HCT116 (cell line): ENCODE measurements at places on chromosomes 2 and 18. TPM values are rescaled to one million over a fixed set of nuclear protein-coding genes. Genes with fewer than 3 reads are reported as not detected.
A peak's percentile ranks its signal among the peaks of the same experiment; 100 is the strongest.

ESCO1 gene
- total RNA-seq = 19.6 TPM

ZNF638 gene
- 108 TPM for total RNA-seq

MAP3K19 gene
- total RNA-seq = not detected

KLHL41 gene
- total RNA-seq = 0.15 TPM

ABCA12 gene
- total RNA-seq = 1.3 TPM

CHPF gene
- 228 TPM for total RNA-seq

POTEJ gene
- not detected for total RNA-seq

GRCh38 chr2:33442528-33443079 lies 33.8 kb upstream of the RASGRP3 start:
- DNase-seq = no peak

DNA sequence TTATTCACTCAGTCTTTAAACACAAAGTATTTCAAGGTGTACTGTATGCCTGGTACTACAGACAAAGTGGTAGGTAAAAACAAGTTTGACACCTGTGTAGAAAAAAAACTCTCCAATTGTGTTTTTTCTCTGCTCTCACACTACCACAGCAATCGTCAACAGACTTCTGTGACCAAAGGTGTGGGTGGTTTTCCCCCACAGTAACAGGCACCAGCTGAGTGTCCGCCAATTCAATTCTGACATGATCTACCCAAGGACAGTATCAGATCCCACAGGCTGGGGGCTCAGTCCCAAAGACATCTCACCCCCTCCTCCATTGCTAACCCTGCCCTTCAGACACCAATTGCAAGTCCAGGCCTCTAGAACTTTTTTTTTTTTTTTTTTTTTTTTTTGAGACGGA lies 71.2 kb downstream of the CD226 start:
- DNase-seq = no peak

- DNase-seq = no peak
These were observed 152.0 kb downstream of the CYRIA start for GRCh38 chr2:16513626-16514025.

GRCh38 chr2:149410701-149411484 lies 80.5 kb downstream of the LYPD6 start:
- no peak for DNase-seq

GRCh38 chr2:235157746-235158482 lies 206.1 kb downstream of the SH3BP4 start:
- DNase-seq = no peak

- no peak for DNase-seq
These were observed 25.1 kb downstream of the MFF start for GRCh38 chr2:227349989-227350612.

- DNase-seq = no peak
These were observed 2.3 kb upstream of the CTIF start for GRCh38 chr18:48536516-48536915.

DNA sequence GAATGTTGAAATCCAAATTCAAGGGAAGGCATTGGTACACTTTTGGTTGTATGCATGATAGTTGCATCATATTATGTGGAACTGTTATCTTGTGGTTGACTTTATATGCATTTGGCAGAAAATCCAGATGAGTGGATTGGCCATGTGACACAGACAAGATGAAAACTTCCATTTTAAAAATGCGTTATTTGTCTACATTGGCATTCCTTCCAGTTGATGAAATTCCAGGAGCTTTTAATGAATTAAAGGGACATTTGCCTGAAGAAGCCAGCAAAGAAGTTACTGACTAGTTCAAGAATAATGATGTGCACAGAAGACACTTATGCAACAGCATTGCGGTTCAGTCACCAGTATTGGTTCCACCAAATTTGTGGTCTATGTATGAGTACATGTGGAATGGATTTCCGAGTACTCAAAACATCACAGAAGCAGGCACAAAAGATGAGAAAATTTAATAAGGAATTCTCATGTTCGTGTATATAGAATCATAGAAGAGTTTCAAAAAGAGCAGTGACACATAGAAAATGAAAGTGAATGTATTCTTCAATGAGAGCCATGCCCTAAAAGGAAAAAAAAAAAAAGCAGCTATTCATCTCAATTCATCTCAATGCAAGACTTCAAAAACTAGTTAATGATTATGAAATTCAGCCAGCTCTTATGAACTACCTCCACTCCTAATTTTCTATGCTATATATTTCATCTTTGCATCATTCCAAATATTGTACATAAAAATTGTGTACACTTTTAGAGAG lies 232.1 kb downstream of the RBM43 start:
- no peak for DNase-seq

DNA sequence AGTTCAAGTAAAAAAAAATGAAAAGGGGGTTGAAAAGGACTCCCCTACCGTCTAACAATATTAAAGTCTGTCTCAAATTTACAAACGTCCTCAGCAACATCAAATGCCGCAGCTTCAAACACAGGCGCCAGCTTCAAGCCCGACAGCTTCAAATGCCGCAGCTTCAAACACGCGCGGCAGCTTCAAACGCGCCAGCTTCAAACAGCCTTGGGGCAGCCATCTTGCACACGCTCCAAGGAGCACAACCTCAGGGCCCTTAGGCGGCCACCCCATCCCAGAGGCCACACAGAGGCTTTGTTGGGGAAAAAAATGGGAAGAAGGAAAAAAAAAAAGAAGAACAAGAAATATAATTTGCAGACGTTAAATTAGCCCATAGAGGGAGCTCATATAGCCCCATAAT lies 244.4 kb upstream of the VRK2 start:
- no peak for DNase-seq

DNA sequence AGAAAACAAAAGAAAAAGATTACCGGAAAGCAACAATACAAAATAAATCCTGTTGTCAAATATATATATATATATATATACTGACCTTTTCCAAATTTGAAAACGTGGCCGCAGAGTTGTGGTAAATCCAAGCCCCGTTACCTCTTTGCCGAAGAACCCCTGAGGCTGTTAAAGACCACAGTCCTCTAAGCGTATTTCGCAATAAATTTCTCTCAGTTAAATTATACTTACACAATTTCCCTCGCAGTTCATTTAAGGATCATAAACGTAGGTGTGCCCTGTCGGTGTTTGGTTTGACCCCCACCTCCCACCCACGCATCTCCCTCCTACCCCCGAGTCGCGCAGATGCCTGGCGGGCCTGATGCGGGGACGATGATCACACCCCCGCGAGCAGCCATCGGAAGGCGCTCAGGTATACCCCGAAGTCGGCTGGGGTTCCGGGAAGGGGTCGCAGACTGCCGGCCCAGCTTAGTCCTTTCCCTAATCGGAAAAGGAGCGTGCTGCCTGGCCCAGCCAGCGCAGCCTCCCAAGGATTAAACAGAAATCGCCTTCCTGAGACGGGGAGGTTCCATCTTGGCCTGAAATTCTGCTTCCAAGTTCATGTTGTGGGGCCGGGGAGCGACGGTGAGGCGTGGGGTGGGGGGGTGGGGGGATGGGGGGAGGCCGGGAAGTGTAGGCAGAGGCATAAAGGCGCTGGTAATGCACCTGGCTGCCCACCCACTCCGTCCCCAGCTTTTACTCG lies 2.9 kb upstream of the MEIS1 start:
- DNase-seq = no peak

GRCh38 chr18:69127873-69128500 lies 272.7 kb upstream of the DOK6 start:
- DNase-seq = no peak

DNA sequence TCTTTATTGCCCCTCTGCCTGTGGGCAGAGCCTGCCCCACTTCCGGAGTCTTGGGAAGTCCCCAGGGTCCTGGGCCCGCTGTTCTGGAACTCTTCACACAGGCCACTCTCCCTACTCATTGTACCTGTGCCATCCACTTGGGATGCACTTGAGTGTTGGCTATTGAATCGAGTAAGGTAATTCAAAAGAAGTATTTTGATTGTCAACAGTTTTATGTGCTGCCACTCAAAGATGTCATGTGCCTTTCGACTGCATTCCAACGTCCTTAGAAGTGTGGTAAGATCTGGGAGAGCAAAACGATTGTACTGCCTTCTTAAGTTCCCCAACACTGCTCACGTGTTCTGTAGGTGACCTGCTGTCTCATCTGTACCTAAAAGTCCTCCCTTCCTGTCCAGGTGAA lies 77.0 kb upstream of the SMIM21 start:
- no peak for DNase-seq

DNA sequence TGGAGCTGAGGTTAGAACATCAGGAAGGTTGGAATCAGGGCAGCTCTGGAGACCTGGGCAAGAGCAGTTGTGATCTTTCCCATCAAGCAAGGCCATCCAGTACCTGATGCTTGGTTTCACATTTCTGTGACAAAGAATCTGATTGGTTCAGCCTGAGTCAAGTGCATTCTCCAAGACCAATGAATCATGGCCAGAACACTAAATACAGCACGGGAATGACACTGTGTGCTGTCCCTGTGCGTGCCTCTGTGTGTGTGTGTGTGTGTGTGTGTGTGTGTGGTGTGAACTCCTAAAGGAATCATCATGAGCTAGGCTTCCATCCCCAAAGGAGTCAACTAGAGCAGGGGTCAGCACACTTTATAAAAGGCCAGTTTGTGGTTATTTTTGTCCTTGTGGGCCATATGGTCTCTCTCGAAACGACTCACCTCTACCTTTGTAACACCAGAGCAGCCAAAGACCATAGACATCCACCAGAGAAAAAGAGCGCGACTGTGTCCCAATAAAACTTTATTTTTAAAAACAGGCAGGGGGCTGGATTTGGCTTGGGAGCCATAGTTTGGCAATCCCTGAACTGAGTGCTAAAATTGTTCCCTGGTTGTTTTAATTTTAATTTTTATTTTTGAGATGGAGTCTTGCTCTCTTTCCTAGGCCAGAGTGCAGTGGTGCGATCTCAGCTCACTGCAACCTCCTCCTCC lies 99.7 kb downstream of the INHBB start:
- peak; percentile 49 for DNase-seq

- DNase-seq = no peak
These were observed 78.8 kb upstream of the DTNA start for GRCh38 chr18:34631093-34631966.

GRCh38 chr2:118250001-118250400 lies 161.7 kb downstream of the INSIG2 start:
- DNase-seq = no peak

GRCh38 chr2:207082619-207083018 lies 83.1 kb downstream of the KLF7 start:
- DNase-seq = no peak

DNA sequence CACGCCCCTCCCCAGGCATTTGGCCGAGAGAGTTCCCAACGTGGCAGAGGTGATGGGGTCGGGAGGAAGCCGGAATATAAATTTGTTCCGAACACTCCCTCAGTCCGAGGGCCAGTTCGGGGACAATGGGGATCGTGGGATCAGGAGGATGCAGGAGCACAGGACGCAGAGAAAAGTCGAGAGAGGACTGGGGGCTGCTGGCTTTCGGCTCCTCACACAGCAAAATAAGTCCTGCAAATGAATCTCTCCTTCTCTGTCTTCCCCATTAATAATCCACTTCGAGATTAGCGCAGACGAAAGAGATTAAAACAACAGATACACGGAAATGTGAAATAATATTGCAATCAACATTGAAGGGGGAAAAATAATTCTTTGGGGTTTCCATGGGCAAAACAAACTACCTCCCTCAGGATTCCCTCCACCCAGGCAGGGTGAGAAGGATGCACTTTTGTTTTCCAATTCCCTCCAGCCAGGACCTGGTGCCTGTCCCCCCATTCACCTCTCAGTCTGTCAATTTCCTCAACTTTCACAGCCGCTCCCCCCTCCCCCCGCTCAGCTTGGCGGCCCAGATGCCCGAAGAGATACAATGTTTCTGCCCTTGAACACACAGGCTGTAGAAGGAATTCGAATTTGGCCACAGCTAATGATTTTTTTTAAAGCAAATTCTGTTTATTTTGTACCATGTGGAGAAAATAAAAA lies 3.1 kb upstream of the ZEB2 start:
- no peak for DNase-seq

DNA sequence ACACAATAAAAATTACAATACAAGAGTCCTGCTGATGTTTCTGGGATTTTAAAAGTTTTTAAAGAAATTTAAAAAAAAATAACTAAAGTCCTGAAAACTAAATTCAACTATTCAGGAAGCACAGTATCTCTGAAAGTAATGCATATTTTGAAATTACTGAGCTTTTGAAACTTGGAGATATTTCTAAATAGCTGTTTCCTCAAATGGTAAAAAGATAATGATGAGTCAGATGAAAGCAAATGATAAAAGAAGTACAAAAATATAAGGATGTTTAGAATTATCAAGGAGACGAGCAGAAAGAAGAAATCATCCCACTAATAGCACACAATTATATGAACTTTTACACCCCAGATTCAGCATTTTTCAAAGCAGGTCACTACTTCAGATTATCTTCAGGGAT lies 90.2 kb upstream of the SLC25A52 start:
- no peak for DNase-seq

DNA sequence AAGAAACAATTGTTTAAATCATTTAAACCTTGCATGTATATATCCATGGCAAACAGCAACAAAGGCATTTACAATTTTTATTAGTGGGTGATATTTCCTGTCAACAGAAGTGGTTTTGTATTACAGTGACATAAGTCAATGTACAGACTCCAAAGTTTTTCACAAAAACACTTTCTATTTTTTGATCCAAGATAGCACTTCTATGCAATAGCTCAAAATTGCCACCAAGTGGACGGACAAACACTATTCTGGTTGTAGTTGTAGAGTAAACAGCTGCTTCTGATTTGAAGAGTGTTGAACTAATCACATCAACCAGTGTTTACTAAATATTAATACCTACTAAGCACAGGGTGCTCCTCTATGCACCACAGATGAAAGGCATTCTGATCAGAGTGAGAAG lies 421.4 kb downstream of the NCKAP5 start:
- DNase-seq = no peak

GRCh38 chr2:12764849-12765605 lies 48.3 kb downstream of the TRIB2 start:
- DNase-seq = no peak

- no peak for DNase-seq
These were observed 71.2 kb downstream of the LRRTM1 start for GRCh38 chr2:80233333-80233732.

- no peak for DNase-seq
These were observed 118.7 kb upstream of the CNTNAP5 start for GRCh38 chr2:123906361-123906760.

- DNase-seq = no peak
These were observed 5.1 kb upstream of the TEX51 start for GRCh38 chr2:126893606-126894005.

DNA sequence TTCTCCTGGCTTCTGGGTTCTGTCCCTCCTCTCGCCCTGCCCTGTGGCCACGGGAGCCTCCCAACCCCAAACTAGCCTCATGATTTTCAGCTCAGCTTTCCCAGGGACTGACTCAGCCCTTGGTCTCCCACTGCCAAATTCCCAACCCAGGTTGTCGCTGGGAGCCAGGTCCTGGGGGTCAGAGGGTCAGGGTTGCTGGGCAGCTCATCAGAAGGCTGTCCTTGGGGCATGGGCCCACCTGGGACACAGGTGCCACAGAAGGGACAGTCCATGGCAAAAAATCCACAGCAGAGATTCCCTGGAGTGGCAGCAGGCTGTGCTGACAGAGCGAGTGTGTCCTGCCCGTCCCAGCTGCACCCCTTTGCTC lies 180.4 kb downstream of the TWIST2 start:
- no peak for DNase-seq

GRCh38 chr2:200787351-200788120 lies 24.2 kb upstream of the BZW1 start:
- DNase-seq = no peak
